Stimulated activated naive B cell treated with anti-CD40 and anti-IgM and Interleukin-4, amounts not matched to agents 10 μg/mL and 1 μg/mL and 100 μg/mL, for 72 hours (primary cell): ENCODE measurements at places on chromosomes 3 and 15.

DNA sequence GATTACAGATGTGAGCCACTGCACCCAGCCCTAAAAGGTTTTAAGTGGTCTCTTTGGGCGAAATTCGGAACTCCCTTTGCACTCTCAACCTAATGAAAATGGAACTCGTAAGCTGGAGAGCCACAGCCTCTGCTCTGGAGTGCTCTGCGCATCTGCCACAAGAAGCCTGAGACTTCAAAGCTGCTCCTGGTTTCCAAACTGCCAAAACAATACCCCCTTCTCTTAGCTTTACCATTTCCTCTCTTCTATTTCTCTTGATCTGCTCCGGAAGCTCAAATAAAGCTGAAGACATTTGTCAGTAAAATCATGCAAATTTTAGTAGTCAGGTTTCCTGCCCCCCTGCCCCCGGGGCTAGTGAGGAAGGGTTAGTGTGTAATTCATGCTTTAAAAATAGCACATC, 312.7 kb downstream of the MFSD1 start:
- no peak for DNase-seq

DNA sequence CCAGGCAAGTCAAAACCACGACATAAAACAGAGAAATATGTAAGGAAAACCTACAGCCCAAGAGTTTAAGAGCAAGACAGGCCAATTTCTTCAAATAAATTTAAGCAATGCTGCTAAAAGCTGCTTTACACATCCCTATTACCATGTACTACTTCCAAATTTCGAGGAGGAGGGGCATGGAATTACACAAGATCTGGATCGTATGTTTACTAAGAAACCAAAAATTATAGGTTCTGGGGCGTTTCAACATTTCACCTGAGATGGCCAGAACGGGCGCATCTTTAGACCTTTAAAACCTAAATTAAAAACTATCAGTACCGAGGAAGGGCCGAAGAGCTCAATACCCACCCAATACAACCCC, 664 bp upstream of the NR2C2 start:
- no peak for DNase-seq

GRCh38 chr3:124636863-124637296, 93.4 kb upstream of the UMPS start:
- DNase-seq = no peak

DNA sequence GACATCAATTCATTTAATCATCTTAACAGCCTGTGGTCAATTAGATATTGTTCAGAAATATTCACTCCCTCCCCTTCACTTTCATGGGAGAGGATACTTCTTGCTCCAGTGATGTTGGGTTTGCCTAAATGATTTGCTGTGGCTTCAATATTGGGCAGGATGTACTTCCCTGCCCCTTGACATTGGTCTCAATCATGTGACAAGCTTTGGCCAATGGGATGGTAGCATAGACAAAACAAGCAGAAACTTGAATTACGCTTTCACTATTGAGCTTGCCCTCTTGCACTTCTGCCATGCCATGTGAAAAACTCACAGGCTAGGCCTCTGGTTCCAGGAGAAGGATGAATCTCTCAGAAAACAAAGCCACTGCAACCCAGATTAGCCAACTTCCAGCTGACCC, 42.2 kb upstream of the STT3B start:
- no peak for DNase-seq
